Activated CD4-positive, alpha-beta T cell treated with anti-CD3 and anti-CD28 coated beads, Interleukin-2, amount 50 U/mL, for 4 hours (primary cell): ENCODE measurements at places on chromosomes 16 and 17.

DNA sequence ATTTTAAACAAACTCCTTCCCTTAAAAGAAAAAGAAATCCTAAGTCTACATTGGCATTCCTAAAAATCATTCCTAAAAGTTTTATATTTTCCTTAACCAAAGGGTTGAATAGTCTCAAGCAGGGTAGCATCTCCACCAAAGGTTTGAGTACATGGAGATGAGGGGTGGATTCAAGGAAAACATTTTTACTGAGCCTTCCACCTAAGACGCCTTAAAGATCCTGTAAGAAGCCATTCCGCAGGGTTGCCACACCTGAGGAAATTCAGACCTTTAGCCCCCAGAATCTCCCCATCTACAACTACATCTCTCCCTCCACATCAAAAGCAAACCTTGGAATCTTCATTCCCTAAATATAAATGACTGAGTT lies 7.7 kb upstream of the AKTIP start:
- DNase-seq = no peak

GRCh38 chr17:40511136-40511535 lies 9.7 kb upstream of the TNS4 start:
- no peak for DNase-seq

DNA sequence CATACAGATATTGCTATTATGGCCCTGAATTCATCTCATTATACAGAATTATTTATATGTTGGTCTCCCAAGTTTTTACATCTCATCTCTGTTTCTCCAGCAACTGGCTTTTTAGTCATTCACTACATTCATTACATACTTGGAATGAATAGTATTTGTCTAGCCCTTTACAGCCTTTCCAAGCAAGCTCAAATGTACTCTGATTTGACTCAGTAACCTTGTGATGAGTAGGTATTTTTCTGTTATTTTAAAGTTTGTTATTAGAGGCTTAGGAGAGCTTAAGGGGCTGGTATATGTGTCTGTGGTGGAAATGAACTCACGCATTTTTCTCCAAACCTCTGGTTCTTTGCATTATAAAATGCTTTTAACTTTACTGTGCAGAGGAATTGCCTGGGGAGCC lies 224.7 kb downstream of the SNX29 start:
- DNase-seq = no peak

- DNase-seq = no peak
Measured at GRCh38 chr17:43129671-43130010, 4.5 kb upstream of the BRCA1 start.

GRCh38 chr17:17966399-17966798 lies 5.8 kb downstream of the TOM1L2 start:
- DNase-seq = no peak

- DNase-seq = no peak
Measured at GRCh38 chr17:65418622-65419021, 142.8 kb downstream of the AXIN2 start.

- DNase-seq = no peak
Measured at GRCh38 chr17:73691321-73691766, 47.1 kb upstream of the SDK2 start.

- DNase-seq = no peak
Measured at GRCh38 chr16:20242568-20243255, 84.6 kb downstream of the GP2 start.

GRCh38 chr17:80856863-80857755 lies 134.5 kb upstream of the CHMP6 start:
- DNase-seq = peak; percentile 18

DNA sequence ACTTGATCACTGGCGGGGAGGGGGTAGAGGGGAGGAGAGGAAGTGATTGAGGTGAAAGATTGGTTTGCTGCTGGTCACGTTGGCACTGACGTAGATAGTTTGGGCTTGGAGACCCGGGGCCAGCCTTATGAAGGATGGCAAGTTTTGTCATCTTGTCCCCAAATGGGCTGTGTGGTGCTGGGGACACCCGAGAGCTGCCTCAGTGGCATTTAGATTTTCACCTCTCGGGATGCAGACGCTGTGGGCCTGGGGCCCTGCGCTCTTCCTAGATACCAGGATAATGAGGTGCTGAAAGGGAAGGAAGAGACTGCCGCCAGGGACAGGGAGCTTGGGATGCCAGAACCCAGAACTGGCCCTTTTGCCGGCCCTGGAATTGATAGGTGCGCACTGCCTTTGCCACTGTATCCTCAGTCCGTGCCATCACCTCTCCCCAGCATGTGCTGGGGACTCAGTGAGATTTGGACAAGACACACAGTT lies 1.4 kb upstream of the SOCS3 start:
- no peak for DNase-seq

DNA sequence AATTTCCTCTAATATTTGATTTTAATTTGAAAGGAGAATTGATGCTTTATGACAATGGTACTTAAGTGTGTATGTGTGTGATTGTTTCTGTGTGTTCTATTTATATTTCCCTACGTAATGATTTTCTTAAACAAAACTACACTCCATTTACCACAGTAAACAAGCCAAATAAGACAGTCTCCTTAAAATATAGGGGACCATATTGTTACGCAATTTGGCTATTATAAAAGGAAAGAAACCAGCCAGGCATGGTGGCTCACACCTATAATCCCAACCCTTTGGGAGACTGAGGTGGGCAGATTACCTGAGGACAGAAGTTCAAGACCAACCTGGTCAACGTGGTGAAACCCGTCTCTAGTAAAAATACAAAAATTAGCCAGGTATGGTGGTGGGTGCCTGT lies 1134.1 kb downstream of the CDH8 start:
- DNase-seq = no peak

DNA sequence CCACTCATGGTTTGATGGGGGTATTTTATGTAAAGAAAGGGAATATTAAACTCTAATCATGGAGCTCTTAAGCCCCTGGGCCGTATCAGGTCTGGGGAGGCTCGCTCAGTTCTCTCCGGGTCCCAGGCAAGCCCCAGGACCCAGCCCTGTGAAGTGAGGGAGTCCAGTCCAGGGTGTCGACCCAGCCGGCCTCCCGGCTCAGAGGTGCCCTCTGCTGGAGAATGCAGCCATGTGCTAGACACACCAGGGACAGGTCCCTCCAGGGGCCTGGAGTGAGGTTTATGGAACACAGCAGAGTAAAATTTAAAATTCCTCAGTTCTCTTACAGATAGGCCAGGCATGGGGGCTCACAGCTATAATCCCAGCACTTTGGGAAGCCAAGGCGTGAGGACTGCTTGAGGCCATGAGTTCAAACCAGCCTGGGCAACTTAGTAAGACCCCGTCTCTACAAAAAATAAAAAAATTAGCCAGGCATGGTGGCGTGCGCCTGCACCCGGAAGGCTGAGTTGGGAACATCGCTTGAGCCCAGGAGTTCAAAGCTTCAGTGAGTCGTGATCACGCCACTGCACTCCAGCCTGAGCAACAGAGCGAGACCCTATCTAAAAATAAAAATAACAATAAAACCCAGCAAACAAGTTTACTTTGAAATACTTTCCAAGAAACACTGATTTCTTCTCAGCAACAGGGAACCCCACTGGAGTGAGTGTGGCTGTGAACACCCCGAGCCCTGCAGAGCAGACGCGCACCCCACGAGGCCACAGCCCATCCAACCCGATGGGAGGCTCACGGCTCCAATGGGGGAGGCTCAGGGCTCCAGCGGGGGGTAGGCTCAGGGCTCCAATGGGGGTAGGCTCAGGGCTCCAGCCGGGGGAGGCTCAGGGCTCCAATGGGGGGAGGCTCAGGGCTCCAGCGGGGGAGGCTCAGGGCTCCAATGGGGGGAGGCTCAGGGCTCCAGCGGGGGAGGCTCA lies 72.2 kb downstream of the ZNF778 start:
- DNase-seq = peak; percentile 64

GRCh38 chr16:51834133-51834532 lies 683.1 kb upstream of the SALL1 start:
- DNase-seq = no peak

DNA sequence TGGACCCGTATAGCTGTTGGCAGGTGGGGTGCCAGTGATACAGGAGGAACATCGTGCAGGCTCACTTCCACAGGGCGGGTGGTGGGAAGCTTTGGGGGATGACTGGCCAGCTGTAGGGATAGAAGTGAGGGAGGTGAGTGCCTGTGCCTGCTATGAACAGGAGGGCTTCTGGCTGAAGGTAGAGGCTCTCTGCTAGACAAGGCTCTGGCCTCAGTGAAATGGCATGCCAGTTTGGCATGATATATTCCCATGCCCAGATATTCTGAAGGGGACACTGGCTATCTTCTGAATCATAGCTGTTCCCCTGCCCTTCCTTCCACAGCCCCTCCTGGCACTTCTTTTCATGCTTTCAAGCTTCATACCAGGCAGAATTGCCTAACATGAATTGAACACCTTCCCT lies 19.1 kb downstream of the PHAF1 start:
- no peak for DNase-seq

DNA sequence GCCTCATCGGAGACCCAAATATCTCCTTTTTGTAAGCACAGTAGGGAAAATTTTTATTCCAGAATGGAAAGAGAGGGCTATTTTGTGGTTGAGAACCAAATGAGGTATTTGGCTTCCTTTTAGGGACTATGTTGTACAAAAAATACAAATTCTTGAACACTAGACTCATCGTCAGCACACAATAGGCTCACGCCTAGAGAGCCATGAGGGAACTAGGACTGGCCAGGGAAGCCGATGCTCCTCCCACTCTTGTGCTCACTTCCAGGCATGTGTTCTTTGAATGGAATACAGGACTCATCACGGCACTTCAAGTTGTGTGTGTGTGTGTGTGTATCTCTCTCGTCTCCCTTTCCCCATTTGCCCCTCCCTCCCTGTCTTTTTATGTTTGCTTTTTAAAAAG lies 17.8 kb upstream of the BLMH start:
- DNase-seq = no peak
